ENCODE measurements at places on chromosomes 16 and 17.

DNA sequence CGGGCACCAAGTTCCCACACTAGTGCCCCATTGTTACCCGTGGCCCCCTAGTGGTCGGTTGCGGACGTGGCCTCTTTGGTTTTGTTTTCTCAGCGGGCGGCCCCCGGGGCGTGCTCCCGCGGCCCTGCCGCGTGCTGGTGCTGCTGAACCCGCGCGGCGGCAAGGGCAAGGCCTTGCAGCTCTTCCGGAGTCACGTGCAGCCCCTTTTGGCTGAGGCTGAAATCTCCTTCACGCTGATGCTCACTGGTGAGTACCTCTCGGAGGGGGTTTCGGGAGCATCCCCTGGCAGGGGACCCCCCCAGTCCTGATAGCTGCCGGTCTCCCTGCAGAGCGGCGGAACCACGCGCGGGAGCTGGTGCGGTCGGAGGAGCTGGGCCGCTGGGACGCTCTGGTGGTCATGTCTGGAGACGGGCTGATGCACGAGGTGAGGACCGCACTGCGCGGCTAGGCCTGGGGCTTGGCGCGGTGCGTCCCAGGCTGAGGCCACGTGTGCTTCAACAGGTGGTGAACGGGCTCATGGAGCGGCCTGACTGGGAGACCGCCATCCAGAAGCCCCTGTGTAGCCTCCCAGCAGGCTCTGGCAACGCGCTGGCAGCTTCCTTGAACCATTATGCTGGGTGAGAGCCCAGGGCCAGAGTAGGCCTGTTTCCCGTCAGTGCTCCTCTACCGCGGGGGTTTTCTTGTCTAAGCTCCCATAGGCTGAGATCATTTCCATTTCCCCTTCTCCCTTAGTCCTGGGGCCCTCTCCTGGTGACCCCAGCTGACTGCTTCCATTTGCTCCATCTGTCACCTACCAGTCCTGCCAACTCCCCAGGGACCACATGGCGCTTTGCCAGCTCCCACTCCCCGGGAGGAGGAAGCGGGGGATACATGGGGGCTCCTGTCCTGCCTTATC is 1.7 kb downstream of the SPHK1 start:
- DNase-seq: peak; percentile 68

DNA sequence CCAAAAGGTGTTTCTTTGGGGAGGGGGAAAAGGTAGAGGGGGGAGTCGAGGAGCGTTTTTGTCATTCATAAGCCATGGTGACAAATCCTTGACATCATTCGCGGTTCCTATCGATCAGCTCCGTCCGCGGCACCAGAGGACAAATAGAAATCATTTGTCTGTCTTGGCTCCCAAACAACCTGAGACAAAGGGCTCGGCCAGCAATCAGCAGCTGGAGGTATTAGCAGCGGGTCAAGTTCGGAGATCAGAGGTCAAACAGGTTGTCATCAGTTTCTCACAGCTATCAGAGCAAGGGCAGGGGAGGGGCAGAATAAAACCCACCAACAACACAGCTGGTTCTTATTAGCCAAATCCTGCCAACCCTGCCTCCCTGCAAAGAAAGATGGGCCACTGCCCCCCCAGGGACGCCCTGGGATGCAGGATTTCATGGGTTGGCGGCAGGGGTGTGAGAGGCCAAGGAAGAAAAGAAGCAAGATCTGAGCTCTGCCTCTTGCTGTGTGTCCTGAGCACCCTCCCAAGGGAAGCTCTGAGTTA is 145.3 kb upstream of the LHX1 start:
- DNase-seq: no peak

GRCh38 chr16:89723279-89724250 is 2.2 kb downstream of the ZNF276 start:
- peak; percentile 54 for DNase-seq

DNA sequence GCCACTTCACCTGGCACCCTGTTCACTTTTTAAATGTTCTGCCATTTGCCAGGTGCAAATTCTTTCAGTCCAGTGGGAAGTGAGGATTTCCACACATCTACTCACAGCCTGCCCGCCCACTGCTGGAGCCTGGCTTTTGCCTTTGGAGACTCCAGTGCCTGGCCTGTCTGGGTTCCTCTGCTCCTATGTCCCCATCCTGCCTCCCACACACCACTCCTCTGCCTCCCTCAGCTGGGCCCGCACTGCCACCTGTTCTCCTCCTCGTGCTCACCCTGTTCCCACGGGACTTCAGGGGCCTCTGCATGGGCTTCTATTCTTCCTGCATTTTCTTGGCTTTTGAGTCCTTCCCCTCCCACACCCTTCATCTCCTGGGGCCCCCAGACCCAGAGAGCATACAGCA is 7.9 kb upstream of the NDRG4 start:
- no peak for DNase-seq

- DNase-seq: no peak
These were observed 65.1 kb downstream of the WSCD1 start for GRCh38 chr17:6135236-6135635.

GRCh38 chr17:19342611-19343255 is 19.8 kb downstream of the B9D1 start:
- no peak for DNase-seq

DNA sequence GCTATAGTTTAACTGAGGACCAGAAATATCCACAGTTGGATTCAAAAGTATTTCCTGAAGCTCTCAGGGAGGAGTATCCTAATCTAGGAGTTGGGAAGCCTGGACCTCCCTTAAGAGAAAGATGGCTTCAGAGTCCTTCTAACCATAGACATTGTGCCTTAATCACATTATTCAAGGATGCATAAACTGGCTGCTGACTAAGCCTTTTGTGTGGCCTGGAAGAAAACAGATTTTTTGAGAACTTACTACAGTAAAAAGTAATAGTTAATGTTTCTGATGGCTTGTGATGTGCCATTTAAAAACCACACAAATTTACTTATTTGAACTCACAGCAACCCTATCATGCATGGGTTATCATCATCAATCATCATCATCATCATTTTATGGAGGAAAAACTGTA is 126.2 kb upstream of the RPL38 start:
- no peak for DNase-seq

DNA sequence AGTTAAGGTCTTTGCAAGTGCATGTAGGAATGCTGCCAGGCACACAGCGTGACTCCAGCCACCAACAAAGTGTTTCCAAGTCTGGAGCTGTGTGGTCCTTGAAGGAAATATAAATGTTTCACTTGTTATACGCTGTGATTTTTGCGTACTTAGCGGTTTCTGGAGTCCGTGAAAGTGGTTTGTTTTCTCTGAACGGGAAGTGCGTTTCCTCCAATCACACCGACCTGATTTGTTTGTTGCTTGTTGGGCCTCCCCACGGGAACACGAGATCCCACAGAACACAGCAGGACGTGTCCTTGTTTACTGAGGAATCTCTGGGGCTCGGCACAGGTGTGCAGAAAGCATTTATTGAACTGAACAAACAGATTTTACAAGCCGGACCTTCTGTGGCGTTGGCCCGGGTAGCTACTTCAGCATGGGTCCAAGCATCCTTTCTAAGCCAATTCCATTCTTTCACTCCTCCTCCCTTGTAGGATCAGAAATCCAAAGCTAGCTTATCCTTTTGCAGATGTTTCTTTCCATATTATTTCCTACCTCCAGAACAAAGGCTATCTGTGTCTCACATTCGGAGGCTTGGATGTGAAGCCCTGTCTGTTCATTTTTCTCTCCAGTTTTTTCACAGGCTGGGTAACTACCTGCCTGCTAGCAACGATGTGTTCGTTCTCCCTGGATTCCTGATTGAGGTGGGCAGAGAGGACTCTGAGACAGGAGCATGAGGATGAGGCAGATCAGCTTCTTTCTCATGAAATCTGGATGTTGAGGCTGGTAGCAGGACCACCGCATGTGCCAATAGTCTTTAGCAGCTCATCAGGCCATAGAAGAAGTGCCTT is 44.6 kb downstream of the ABAT start:
- DNase-seq: no peak

DNA sequence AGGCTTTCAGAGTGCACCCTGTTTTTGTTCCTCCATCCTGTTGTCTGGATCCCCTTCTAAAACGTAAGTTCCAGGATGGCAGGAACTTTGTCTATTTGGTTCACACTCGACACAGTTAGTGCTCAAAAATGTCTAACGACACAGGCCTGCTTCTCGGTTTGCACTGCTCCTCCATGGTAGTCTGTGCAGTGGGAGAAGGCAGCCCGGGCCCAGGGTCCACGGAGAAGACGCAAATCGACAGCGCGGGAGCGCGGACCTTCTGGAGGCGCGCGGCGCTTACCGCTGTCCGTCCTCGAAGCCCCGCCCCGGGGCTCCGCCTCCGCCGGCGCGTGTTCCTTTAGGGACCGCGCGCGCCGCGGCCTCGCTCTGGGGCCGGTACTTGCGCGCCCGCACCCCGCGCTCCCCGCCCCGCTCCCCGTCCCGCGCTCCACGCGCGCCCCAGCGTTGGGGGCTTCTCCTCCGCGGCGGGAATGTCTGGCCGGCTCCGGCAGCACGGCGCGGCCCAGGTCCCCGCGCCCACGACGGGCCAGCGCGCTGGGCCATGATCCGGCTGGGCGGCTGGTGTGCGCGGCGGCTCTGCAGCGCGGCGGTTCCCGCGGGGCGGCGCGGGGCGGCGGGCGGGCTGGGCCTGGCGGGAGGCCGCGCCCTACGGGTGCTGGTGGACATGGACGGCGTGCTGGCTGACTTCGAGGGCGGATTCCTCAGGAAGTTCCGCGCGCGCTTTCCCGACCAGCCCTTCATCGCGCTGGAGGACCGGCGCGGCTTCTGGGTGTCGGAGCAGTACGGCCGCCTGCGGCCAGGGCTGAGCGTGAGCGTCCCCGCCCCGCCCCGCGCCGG is at the start of gene NT5M:
Gene NT5M, plus strand, starts transcription at position 364 of the 837 bp plus-strand sequence. Its CDS starts 178 bp downstream, at position 542.
- peak; percentile 44 for DNase-seq

DNA sequence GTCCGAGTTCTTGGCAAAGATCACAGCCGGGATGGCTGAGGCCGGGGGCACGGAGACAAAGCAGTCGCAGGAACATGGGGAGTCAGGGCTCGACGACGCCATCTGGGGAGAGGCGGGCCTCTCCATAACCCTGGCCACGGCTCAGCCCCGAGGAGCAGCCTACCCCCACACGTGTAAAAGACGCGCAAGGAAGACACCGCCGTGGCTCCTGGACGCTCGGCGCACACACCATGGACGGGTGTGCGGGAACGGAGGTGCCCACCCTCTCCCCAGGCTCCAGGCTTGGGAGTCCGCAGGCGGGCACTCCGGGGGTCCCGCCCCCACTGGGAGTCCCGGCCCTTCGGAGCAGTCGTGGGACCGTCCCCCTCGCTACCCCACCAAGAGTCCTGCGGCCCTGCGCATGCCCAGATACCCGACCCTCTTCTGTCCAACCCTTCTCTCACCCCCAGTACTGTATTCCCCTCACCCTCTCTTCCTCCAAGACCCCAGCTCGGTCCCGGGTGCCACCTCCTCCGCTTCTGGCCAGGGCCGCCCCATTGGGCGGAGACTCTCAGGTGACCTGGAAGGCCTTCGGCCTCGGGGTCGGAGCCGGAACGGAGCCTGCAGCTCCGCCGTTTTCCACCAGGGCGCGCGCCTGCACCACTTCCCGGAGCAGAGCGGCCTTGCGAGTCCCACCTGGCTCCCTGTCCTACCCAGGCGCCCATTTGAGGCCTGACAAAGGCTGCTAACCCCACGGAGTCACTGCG is at the start of gene SCRN2:
Gene SCRN2, minus strand, starts transcription at position 532 of the 746 bp plus-strand sequence. Its CDS starts 430 bp downstream, at position 102.
- DNase-seq: peak; percentile 75

DNA sequence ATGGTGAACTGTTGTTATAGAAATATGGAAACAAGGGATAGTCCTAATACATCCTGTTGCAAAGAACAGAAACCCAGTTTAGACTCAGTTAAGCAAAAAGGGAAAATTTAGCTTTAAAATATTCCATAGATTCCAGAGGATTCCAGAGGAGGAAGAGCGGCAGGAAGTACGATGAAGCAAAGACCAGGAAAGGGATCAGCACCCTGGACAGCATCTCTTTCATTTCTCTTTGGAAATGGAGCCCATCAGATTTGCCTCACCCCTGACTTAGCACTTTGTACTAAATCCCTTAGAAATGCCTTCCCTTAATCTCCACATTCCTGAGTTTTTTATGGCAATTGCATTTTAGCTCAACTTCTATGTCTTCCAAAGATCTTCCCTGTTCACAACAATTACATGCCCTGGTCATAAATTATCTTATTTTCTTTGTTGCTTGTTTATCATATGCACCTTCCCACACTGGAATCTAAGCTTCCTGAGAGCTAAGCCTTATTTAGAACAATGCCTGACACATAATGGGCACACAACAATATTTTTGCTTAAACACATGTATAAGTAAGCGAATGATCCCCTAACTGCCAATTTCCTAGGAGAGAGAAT is 150.0 kb upstream of the RBFOX1 start:
- DNase-seq: no peak

GRCh38 chr16:71384073-71384724 is 25.7 kb downstream of the CALB2 start:
- DNase-seq: no peak

DNA sequence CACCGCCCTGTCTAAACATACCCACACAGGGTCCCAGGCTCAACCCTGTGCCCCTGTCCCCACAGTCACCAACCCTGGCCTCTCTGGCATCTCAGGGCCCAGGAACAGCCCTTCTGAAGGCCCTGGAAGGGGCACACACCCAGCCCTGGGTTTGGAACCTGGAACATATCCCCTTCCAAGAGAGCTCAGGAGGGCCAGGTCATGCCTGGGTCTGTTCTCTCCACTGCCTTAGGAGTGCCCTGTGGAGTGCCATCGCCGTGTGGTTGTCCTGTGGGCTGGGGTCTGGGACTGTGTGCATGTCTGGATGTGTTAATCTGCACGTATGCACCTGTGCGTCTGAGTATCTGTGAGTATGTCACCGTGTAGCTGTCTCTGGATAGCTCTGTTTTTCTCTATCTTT is 45.2 kb upstream of the ACSM2B start:
- DNase-seq: no peak

GRCh38 chr17:55931446-55931845 is 180.6 kb downstream of the PCTP start:
- DNase-seq: no peak

GRCh38 chr16:74695450-74696422 is 4.9 kb downstream of the MLKL start:
- DNase-seq: peak; percentile 23

GRCh38 chr17:43019418-43019817 is 2.8 kb downstream of the VAT1 start:
- DNase-seq: no peak

- no peak for DNase-seq
These were observed 24.0 kb downstream of the GGA3 start for GRCh38 chr17:75237100-75238014.

DNA sequence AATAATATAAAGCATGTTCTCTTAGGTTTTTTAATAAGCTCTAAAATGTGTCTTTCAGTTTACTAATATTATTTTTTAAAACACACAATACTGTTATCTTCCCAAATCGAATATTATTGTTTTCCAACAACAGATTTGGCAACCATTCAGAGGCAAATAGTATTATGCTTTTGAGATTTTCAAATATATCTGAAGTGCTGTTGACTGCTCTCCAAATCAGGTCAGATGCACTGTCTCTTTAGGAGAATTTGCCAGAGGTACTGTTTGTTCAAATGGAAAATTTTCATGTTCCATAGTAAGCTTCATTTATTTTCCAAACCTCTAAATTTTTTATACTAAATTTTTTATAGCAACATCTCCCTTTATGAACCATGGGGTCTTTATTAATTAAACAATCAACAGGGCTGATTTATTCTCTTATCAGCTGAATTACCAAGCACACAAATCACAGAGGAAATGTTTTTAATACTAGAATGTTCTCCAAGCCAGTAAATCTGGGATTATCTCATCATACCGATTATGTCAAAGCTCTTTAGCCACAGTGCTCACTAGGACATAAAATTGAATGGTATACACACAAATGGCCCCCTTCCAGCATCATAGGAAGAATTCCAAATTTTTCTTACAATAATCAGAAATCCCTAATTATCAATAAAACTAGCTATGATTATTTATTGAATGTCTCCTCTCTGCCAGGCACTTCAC is 108.8 kb upstream of the HLF start:
- DNase-seq: no peak

GRCh38 chr16:78288888-78289287 is 189.4 kb downstream of the WWOX start:
- no peak for DNase-seq

GRCh38 chr17:29369831-29370735 is 20.1 kb upstream of the TAOK1 start:
- no peak for DNase-seq
